ENCODE measurements at places on chromosomes 6 and 20. TPM values are rescaled to one million over a fixed set of nuclear protein-coding genes. Genes with fewer than 3 reads are reported as not detected.

RNF182 gene
- not detected for total RNA-seq

SAPCD1 gene
- 17.7 TPM for total RNA-seq

NKX2-4 gene
- not detected for total RNA-seq

NRSN1 gene
- total RNA-seq = not detected

SYCP2L gene
- total RNA-seq = not detected

CTCFL gene
- not detected for total RNA-seq

DLL1 gene
- total RNA-seq = 0.17 TPM

DNA sequence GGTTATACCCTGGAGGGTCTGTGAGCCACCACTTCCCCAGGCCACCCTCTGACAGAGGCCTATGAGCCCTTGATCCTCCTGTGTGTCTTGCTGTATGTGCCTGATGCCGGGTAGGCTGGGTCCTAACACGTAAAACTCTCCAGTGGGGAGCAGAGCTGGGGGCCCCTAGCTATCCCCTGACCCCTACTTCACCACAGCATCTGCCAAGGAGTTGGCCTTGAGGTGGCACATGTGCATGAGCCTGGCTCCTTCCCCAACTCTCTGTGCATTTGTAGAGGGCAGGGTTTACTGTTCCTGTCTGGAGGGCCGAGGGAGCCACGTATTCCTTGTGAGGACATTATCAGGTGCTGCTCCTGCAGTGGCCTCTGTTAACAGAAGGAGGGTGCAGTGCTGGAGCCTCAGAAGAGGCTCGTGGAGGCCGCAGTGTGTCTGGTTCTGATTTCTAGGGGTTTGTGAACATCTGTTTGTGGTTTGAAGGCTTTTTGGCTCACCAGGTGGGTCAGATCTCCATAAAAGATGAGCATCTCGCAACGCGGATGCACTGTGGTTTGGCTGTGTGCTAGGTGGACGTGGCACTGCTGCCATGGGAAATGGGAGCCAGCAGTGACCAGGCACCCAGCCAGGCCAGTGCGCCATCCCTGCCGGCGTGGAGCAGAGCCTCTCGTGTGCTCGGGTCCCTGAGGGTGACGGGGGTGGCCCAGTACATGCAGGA, 152.1 kb downstream of the DTNBP1 start:
- DNase-seq = no peak
- H3K36me3 ChIP-seq = peaks cover 68% of the 10 kb centered on the region
- H3K4me1 ChIP-seq = peaks cover 5% of the 10 kb centered on the region
- no peaks in the 10 kb centered on the region for H3K27me3 ChIP-seq
- no peak overlapping the region for H3K4me3 ChIP-seq

DNA sequence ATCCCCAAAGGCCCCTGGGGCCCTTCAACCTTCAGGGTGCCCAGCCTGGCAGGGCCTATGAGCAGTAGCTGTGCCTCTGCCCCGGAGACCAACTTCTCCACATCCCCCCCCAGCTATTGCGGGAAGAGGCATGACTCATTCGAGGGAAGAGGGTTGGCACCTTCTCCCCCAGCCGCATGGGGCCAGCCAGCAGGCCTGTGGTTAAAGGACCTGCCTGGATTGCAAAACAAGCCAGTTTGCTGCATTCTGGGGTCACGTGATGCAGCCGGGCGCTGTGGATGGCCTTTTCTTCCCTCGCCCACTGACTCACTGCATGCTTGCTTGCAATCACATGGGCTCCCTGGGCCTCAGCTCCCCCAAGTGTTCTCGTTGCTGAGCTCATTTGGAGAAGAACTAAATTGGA, 182.5 kb downstream of the MAFB start:
- H3K36me3 ChIP-seq = no peaks in the 10 kb centered on the region
- H3K4me3 ChIP-seq = no peak overlapping the region
- H3K27me3 ChIP-seq = no peaks in the 10 kb centered on the region
- H3K4me1 ChIP-seq = no peaks in the 10 kb centered on the region
- no peak for DNase-seq

- H3K4me3 ChIP-seq = no peak overlapping the region
- peaks cover 26% of the 10 kb centered on the region for H3K27me3 ChIP-seq
- peaks cover 2% of the 10 kb centered on the region for H3K4me1 ChIP-seq
- no peak overlapping the region for H3K27ac ChIP-seq
Observed at GRCh38 chr6:137995371-137995770, 111.8 kb downstream of the PERP start.

- no peak overlapping the region for H3K4me3 ChIP-seq
- H3K36me3 ChIP-seq = no peaks in the 10 kb centered on the region
- peaks cover 21% of the 10 kb centered on the region for H3K27me3 ChIP-seq
- DNase-seq = no peak
- peaks cover 15% of the 10 kb centered on the region for H3K4me1 ChIP-seq
- no peak overlapping the region for H3K27ac ChIP-seq
Observed at GRCh38 chr6:21436625-21437024, 156.9 kb upstream of the SOX4 start.

DNA sequence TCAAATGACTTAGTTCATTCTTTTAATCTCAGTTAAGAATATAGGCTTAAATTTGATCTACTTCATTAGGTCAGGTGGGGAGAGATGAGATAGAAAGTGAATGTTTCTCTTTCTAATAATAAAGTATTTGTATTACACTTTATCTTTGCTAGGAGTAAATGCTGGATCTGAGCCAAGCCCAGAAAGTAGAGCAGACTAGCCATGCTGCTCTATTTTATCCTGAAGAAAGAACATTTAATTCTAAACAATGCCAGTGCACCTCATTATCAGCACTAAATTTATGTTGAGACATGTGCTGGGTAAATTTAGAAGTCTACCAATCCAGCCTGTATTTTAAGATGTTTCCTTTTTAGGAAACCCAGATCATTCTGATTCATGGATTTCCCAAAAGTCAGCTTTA, 43.5 kb downstream of the AKIRIN2 start:
- H3K4me1 ChIP-seq = peaks cover 21% of the 10 kb centered on the region
- H3K4me3 ChIP-seq = no peak overlapping the region
- DNase-seq = no peak
- H3K27me3 ChIP-seq = no peaks in the 10 kb centered on the region
- H3K36me3 ChIP-seq = peaks cover 58% of the 10 kb centered on the region
- H3K27ac ChIP-seq = no peak overlapping the region

- H3K4me3 ChIP-seq = no peak overlapping the region
- DNase-seq = no peak
- H3K4me1 ChIP-seq = no peaks in the 10 kb centered on the region
- no peak overlapping the region for H3K27ac ChIP-seq
- no peaks in the 10 kb centered on the region for H3K36me3 ChIP-seq
Observed at GRCh38 chr6:161644521-161644920, 370.7 kb upstream of the AGPAT4 start.

GRCh38 chr6:63121166-63121565, 90.1 kb upstream of the FKBP1C start:
- H3K27ac ChIP-seq = no peak overlapping the region
- H3K4me3 ChIP-seq = no peak overlapping the region

- no peak overlapping the region for H3K27ac ChIP-seq
- no peak for DNase-seq
- no peaks in the 10 kb centered on the region for H3K27me3 ChIP-seq
- peaks cover 12% of the 10 kb centered on the region for H3K36me3 ChIP-seq
- H3K4me3 ChIP-seq = no peak overlapping the region
- H3K4me1 ChIP-seq = peaks cover 18% of the 10 kb centered on the region
Observed at GRCh38 chr20:34047917-34048316, 54.2 kb downstream of the RALY start.

GRCh38 chr6:14004258-14004657, 79.5 kb downstream of the RNF182 start:
- H3K36me3 ChIP-seq = no peaks in the 10 kb centered on the region
- no peak overlapping the region for H3K4me3 ChIP-seq
- H3K27me3 ChIP-seq = peaks cover 7% of the 10 kb centered on the region
- H3K4me1 ChIP-seq = no peaks in the 10 kb centered on the region
- no peak for DNase-seq

DNA sequence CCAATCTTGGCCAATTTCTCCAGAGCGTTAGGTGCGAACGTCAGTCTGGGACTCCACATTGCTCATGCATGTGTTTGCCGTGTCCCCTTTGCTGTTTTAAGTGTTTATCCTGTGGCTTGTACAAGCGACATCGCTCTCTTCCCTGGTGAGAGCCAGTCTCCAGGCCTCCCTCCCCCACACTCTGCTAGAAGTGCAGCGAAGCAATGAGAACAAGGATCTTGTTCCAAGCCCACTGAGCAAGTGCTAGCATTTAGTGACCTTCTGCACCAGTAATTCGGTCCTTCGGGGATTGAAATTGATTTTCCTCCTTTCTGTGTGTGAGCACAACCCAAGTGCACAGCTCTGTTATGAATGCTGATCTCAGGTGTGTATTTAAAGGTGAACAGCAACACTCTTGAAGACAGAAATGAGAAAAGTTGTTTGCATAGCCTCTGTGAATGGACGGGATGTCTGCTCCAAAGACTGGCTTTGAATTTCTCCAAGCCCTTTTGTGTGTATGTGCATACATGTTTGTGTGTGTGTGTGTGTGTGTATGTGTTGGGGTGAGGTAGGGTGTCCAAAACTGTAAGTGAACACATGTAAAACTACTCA, 29.0 kb downstream of the CD83 start:
- no peaks in the 10 kb centered on the region for H3K27me3 ChIP-seq
- H3K4me3 ChIP-seq = no peak overlapping the region
- peaks cover 6% of the 10 kb centered on the region for H3K4me1 ChIP-seq
- DNase-seq = no peak

GRCh38 chr20:63252284-63252711, 2.0 kb downstream of the NKAIN4 start:
- no peaks in the 10 kb centered on the region for H3K4me1 ChIP-seq
- no peaks in the 10 kb centered on the region for H3K36me3 ChIP-seq
- H3K27me3 ChIP-seq = peaks cover 38% of the 10 kb centered on the region
- no peak overlapping the region for H3K27ac ChIP-seq
- no peak for DNase-seq

DNA sequence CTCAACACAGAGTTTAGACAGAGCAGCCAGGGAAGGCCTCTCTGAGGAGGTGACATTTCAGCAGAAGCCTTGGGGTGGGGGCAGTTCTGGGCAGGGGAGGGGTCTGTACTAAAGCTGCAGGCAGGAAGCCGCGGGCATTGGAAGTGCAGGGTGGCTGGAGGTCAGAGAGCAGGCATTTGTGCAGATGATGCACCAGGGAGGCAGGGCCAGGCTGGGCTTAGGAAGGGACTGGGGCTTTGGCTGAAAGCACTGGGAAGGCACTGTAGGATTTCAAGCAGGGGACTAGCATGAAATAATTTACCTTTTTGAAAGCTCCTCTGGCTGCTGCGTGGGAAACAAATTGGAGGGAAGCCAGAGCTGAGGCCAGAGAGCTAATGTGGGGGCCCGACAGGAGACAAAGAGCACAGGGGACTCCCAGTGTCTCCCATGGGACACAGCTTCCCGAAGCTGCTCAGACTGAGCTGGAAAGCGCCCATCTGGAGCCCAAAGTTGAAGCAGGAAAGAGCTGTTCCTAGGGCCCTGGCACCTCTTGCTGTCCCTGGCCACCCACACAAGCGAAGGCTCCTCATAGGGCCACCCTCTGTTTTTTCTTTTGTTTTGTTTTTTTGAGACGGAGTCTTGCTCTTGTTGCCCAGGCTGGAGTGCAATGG, 19.3 kb downstream of the ADA start:
- no peak overlapping the region for H3K4me3 ChIP-seq
- no peak for DNase-seq
- peak overlapping the region; percentile 54 for H3K27ac ChIP-seq
- peaks cover 56% of the 10 kb centered on the region for H3K36me3 ChIP-seq

DNA sequence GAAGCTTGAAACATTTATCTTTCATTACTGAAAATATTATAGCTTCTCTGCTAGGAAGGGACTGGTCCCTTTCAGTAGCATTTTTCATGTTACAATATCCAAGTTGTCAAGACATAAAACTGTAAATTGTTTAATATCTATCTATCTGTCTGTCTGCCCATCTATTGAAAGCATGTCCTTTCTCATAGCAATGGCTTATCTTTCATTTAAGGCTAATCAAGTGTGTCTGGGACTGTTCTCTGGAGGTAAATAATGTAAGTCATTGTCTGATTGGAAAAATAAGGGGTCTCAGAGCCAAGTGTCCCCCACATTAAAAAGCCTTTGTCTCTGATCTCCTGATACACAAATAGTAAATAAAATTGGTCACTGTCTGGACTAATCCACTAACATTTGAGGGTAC, 135.5 kb downstream of the PKHD1 start:
- no peaks in the 10 kb centered on the region for H3K27me3 ChIP-seq
- no peak for DNase-seq
- no peaks in the 10 kb centered on the region for H3K36me3 ChIP-seq
- no peak overlapping the region for H3K4me3 ChIP-seq
- no peaks in the 10 kb centered on the region for H3K4me1 ChIP-seq

DNA sequence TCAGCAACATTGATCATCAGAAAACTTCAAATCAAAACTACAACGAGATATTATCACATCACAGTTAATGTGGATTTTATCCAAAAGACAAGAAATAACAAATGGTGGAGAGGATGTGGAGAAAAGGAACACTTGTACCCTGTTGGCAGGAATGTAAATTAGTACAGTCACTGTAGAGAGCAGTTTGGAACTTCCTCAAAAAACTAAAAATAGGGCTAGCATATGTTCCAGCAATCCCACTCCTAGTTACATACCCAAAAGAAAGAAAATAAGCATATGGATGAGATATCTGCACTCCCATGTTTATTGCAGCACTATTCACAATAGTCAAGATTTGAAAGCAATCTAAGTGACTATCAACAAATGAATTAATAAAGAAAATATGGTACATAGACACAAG, 887.7 kb upstream of the MAN1A1 start:
- no peak overlapping the region for H3K4me3 ChIP-seq
- H3K36me3 ChIP-seq = no peaks in the 10 kb centered on the region
- H3K4me1 ChIP-seq = no peaks in the 10 kb centered on the region
- H3K27ac ChIP-seq = no peak overlapping the region
- DNase-seq = no peak
- no peaks in the 10 kb centered on the region for H3K27me3 ChIP-seq

DNA sequence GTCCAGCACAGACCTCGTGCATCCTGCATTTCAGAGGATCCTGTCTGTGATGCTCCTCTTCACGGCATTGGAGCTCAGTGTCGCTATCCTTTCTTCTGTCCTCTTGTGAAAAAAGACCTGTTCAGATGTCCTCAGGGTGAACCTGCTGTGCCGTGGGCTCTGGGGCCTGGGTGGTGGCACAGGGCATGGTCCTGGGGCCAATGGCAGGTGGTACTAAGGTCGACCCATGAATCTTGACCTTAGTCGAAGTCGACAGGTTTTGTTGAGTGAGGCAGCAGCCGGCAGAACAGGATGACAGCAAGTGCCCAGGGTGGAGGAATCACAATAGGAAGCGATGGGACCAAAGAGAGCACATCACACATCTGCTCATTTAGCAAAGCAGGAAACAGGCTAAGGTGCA, 22.0 kb upstream of the MAS1L start:
- H3K27ac ChIP-seq = no peak overlapping the region
- no peaks in the 10 kb centered on the region for H3K36me3 ChIP-seq
- H3K4me1 ChIP-seq = no peaks in the 10 kb centered on the region

GRCh38 chr6:37882292-37882691, 62.8 kb downstream of the ZFAND3 start:
- peaks cover 15% of the 10 kb centered on the region for H3K4me1 ChIP-seq
- H3K36me3 ChIP-seq = no peaks in the 10 kb centered on the region
- no peak overlapping the region for H3K4me3 ChIP-seq
- H3K27ac ChIP-seq = no peak overlapping the region

GRCh38 chr6:108988296-108988695, 106.3 kb downstream of the SESN1 start:
- H3K27me3 ChIP-seq = no peaks in the 10 kb centered on the region
- no peak for DNase-seq
- peaks cover 44% of the 10 kb centered on the region for H3K36me3 ChIP-seq
- no peak overlapping the region for H3K27ac ChIP-seq
- H3K4me3 ChIP-seq = no peak overlapping the region
- no peaks in the 10 kb centered on the region for H3K4me1 ChIP-seq

- no peaks in the 10 kb centered on the region for H3K27me3 ChIP-seq
- H3K4me3 ChIP-seq = no peak overlapping the region
- H3K4me1 ChIP-seq = peaks cover 11% of the 10 kb centered on the region
- DNase-seq = no peak
- peaks cover 39% of the 10 kb centered on the region for H3K36me3 ChIP-seq
Observed at GRCh38 chr6:116648156-116648555, 20.4 kb downstream of the ZUP1 start.
